ENCODE measurements at places on chromosomes 13 and 19. TPM values are rescaled to one million over a fixed set of nuclear protein-coding genes. Genes with fewer than 3 reads are reported as not detected.

Gene COQ8B
- total RNA-seq: 51.5 TPM

Gene FFAR3
- total RNA-seq: not detected

Gene CASP14
- not detected for total RNA-seq

Gene ZNF615
- total RNA-seq: 9.4 TPM

Gene CYP4F3
- not detected for total RNA-seq

Gene SLC25A41
- total RNA-seq: under 0.01 TPM

Gene ZNF471
- 5.0 TPM for total RNA-seq

Gene IL17D
- 3.6 TPM for total RNA-seq
